Glomerular endothelial cell (primary cell): ENCODE measurements at places on chromosomes 6 and 20. TPM values are rescaled to one million over a fixed set of nuclear protein-coding genes. Genes with fewer than 3 reads are reported as not detected.

DNA sequence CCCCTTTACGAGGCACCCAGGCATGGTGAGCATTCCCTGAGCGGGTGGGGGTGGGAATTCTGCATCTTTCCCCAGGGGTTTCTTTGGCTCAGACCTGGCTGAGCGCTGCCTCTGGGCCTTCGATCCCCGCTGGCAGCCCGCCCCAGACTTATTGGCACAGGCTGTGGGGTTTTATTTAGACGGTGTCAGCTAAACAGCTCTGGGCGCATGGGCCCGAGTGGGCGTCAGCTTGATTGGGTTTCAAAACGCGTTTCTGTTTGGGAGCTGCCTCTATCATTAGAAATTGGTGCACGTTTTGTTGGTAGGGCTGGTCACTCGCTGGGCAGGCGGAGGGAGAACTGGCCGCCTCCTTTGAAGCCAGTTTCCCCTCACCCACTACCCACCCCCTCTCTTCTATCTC lies 21.0 kb downstream of the PMEPA1 start:
- DNase-seq = no peak

- DNase-seq = no peak
Observed at GRCh38 chr6:140372064-140372463, 997.6 kb upstream of the CITED2 start.

GRCh38 chr20:34300256-34300806 lies 2.8 kb downstream of the AHCY start:
- DNase-seq = no peak

The LSM2 gene
- 45.3 and 74.3 TPM in 2 replicates for total RNA-seq

DNA sequence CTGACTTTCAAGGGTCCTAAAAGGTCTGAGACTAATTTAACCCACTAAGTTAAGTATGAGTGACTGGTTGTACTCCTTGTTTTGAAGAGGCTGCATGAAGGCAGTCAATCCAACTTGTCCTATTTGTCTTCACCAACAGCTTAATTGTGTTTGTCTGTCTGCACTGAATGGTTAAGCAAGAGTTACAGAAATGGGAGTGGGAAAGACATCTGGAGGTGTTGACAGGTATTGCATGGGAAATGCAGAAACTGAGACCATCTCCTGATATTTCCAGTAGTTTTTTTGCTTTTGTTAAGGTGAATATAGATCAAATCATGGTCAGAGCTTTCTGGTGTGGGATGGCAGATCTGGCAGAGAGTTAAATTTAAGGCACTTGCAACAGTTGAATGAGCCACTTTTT lies 6.5 kb downstream of the FUT9 start:
- DNase-seq = no peak

GRCh38 chr20:48585061-48585870 lies 242.5 kb downstream of the PREX1 start:
- no peak for DNase-seq

DNA sequence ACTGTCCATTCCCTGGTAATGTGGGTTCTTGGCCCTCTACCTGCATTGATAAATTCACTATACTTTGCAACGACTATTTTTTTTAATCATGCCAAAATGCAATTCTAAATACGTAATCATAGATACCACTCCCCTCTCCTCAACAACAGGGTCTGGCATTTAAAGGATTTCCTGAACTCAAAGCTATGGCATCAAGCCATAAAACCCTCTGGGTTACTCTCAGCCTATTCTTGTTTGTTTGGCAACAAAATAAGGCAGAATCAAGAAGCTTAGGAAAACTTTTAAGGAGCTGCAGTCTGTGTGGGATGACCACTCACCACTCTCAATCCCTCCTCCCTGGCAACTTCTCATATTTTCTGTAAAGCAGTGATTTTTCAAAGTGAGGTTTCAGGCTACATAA lies 669.9 kb upstream of the ID4 start:
- no peak for DNase-seq

DNA sequence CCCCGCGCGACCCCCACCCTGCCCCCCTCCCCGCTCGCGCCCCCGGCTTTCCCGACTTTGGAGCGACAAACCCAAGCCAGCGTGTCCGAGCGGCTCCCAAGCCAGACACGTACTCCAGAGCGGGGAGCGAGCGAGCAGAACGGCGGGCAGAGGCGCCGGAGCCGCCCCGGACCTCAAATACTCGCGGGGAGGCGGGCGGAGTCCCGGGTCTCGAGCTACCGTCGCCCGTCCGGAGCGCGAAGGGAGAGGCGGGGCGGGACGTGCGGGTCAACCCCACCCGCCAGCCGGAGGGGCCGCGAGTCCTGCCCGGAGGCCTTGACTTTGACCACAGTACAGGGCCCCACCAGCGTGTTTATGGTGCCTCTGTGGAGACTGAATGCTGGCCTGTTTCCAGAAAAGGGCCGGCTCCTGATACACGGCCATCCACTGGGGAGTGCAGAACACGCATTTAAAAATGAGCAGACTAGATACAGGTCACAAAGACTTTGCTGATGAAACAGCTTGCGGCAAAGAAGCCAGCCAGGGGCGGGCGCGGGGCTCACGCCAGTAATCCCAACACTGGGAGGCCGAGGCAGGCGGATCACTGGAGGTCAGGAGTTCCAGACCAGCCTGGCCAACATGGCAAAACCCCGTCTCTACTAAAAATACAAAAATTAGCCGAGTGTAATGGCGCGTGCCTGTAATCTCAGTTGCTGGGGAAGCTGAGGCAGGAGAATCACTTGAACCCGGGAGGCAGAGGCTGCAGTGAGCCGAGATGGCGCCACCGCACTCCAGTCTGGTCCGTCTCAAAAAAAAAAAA lies at the start of gene SERPINB6:
Gene SERPINB6, minus strand, starts transcription at position 148 of the 799 bp plus-strand sequence. CDS start 12,235 bp downstream, outside the sequence.
- DNase-seq = no peak

- no peak for DNase-seq
Observed at GRCh38 chr6:91509711-91510110, 922.8 kb upstream of the MAP3K7 start.

The DEF6 gene
- 2.1 and 3.4 TPM in 2 replicates for total RNA-seq

DNA sequence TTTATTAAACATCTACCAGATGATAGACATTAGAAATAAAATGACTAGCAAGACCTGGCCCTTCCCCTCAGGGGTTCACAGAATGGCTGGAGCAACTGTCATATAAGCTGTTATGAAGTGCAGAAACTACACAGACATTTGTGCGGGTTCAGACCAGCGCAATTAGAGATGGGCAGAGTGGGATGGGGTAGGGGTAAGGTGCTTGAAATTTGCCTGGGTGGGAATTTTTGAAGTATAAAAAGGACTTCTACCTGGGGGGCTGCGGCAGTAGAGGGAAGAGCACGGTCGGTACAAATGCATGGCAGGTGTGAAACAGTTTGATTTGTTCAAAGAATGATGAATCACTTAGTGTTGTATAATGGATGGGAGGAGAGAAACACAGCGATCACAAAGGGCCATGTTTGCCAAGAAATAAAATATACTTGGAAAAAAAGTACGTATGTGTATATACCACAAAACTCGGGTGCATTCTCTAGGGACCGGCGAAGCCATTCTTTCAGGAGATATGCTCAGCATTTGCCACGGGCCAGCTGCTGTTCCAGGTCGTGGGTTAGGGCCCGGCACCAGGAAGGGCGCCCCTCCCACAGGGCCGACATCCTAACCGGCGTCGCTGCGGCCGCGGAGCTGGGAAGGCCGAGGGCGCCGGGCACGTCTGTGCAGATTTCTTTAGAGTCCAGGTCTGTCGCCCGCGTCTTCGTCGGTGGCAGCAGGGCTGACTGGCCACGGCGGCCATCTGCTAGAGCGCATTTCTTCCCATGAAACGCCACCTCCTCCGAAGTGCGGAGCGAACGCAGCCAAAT lies 809 bp upstream of the NOL7 start:
- DNase-seq = no peak

DNA sequence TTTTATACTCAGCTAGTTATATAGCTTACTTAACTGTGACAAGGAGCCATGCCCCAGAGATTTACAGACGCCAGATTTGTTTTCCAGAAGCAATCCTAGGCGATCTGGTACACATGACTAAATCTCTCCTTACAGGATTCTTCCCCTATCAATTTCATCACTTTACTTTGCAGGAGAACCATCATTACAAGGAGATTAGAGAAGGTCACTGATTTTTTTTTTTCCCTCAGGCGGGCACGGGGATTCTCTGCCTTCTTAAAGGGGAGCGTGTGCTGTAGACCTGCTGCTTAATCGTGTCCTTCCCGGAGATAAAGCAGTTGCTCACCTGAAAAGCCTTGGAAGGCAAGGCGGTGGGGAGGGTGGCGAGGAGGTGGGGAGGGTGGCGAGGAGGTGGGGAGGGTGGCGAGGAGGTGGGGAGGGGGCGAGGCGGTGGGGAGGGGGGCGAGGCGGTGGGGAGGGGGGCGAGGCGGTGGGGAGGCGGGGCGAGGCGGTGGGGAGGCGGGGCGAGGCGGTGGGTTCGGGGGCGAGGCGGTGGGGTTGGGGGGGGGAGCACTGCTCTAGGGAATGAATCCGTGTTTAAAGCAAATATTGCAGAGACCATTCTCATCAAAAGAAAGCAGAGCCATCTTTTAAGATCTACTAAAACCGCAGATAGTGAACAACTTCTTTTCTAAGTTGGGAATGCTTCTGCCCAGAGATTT lies 14.3 kb upstream of the MRAP2 start:
- DNase-seq = no peak

- DNase-seq = no peak
Observed at GRCh38 chr6:148700741-148701311, 46.0 kb upstream of the UST start.

DNA sequence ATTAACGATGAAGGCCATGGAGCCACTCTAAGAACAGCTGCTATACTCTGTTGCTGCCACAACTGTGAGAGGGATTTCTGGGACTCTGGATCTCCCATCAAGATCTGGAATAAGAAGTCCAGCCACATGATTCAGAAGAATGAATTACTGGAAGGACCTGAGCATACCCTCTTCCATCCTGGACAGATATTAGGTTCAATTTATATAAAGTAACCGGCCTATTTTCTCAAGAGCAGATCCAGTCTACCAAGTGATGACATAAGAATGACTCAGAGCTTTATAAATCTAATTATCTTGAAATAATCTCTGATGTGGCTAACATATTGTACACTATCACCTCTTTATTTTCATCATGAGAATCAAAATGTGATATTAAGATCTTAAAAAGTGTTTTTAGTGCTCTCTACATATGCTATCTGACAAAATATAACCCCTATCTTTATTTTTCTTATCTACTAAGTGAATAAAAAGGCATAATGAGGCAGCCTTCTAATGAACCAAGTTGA lies 45.1 kb downstream of the COL9A1 start:
- DNase-seq = no peak

- DNase-seq = no peak
Observed at GRCh38 chr20:37151529-37151928, 27.6 kb upstream of the RPN2 start.

DNA sequence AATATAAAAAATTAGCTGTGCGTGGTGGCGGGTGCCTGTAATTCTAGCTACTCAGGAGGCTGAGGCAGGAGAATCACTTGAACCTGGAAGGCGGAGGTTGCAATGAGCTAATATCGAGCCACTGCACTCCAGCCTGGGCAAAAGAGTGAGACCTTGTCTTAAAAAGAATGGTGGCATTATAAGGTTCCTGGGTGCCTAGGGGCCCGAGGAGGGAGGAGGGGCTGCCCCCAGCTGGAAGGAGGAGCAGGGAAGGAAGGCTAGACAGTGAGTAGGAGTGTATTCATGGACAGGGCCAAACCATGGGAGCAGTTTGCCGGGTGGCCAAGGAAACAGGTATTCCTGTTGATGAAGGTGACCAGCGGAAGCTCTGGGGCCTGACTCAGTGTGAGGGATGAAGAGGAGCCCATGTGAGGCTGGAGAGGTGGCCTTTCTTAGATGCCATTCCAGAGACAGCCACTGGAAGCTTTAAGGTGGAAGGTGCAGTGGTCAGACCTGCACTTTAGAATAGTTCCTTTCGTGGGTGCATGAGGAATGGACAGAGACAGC lies 24.2 kb downstream of the MANBAL start:
- no peak for DNase-seq

- no peak for DNase-seq
Observed at GRCh38 chr6:19834858-19835257, 2.3 kb upstream of the ID4 start.

- DNase-seq = no peak
Observed at GRCh38 chr6:148323344-148323743, 19.3 kb upstream of the SASH1 start.

The COL9A3 gene
- 1.3 and 1.8 TPM in 2 replicates for total RNA-seq

DNA sequence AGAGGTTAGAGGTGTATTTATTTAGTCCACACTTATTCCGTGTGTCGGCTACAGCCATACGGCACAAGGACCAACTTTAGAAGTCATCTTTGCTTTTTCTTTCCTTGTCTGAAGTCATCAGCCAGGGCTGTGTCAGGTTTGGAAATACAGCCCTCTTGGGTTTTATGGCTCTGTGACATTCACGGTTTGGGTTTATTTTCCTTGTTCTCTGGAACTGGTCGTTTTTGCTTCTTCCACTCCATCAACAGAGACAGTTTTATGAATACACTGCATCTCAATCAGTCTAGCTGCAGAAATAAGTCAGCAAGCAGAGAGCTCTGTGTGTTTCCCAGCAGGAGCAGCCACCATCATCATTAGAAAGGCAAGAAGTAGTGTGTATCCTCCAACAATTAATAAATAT lies 132.5 kb downstream of the TBC1D7 start:
- no peak for DNase-seq

The TMEM217 gene
- total RNA-seq = 13.8 and 15.7 TPM in 2 replicates

- DNase-seq = no peak
Observed at GRCh38 chr20:36538026-36538722, 3.1 kb upstream of the MYL9 start.

The ZNF311 gene
- 0.05 and 0.70 TPM in 2 replicates for total RNA-seq

DNA sequence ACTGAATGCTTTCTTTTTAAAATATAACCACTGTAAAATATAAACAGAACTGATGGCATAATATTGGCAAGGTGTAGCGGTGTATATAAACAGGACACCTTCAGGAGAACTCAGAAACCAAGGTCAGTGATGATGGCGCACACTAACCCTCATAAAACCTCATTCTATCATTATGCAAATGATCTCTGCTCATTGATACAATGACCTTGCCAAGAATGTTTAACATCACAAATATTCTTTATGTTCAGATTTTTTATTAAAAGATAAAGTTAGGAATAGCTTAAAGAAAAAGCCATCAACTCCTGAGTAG lies 48.6 kb upstream of the DST start:
- no peak for DNase-seq

GRCh38 chr6:78611886-78612480 lies 255.4 kb upstream of the IRAK1BP1 start:
- no peak for DNase-seq

The TFAP2D gene
- total RNA-seq = not detected in 2 replicates

DNA sequence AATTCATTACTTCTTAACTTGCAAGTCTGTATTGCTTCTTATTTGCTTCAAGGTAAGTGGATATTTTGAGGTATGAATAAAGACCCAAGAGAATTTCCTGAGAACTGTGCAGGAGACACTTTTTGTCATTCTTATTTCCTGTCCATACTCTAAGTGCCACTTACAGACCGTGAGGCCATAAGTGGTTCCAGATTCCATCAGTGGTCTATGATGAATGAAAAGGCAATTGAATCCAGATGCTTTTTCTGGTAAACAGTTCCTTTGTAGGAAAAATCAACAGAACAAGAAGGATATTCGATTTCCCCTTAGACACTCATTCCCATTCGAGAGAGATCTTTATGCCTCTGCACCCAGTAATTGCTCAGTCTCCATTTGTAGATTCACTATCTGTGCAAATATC lies 58.3 kb upstream of the PDE10A start:
- DNase-seq = no peak

- no peak for DNase-seq
Observed at GRCh38 chr6:129603741-129604140, 106.2 kb downstream of the ARHGAP18 start.

- DNase-seq = no peak
Observed at GRCh38 chr20:35503841-35504561, 25.5 kb downstream of the C20orf173 start.

The AIF1 gene
- total RNA-seq = not detected in 2 replicates

The ID1 gene
- total RNA-seq = 74.3 and 145 TPM in 2 replicates

- no peak for DNase-seq
Observed at GRCh38 chr6:101779051-101779844, 385.7 kb downstream of the GRIK2 start.

- no peak for DNase-seq
Observed at GRCh38 chr20:62065674-62066338, at the start of gene TAF4. Gene TAF4, minus strand, starts transcription at chr20:62065881. Its CDS starts 71 bp downstream, at chr20:62065810.
